ENCODE measurements at places on chromosomes 3 and 15. TPM values are rescaled to one million over a fixed set of nuclear protein-coding genes. Genes with fewer than 3 reads are reported as not detected.

DNA sequence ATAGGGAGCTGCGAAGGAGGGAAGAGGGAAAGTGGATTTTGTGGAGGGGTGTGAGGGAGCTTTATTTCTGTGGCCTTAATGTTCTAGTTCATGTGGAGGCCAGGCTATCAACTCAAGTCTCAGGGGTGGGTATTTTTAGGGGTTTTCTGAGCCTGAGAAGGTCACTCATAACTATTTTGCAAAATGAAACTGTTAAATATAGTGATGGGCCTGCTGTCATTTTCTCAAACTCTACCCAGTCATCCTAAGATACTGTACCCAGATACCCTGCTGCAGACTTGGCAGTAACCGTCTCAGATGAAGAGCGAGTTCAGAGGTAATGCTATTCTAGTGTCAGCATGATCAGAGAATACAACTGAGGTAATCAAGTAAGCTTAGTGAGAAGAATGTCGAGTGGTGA, 545.0 kb upstream of the TBL1XR1 start:
- no peak for DNase-seq

- no peak for DNase-seq
Observed at GRCh38 chr15:38551720-38552648, 12.6 kb downstream of the RASGRP1 start.

GRCh38 chr3:136989781-136990524, 32.2 kb downstream of the IL20RB start:
- DNase-seq = no peak

GRCh38 chr15:20356444-20356910, 185.1 kb downstream of the GOLGA6L6 start:
- peak; percentile 34 for DNase-seq

DNA sequence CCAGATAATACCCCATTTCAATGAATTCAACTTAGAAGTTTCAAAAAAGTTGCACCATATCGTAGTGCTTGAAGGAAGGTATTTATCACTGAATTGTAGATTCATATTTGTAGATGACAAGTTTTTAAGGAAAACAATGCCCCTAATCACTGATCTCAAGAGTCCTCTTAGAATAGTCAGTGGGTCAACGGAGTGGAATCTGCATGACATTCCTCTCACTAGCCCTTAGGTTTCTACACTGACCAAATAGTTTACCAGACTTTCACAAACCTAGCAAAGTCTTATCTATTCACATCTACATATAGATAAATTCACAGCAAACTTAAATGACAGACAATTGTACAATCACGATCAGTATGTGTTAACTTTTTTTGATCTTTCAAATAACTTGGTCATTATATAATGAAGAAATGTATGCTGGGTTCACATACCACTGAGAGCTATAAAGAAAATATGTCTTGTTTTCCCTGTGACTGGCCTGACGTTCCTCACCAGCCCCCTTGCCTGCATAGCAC, 35.7 kb upstream of the PHLDB2 start:
- DNase-seq = no peak

DNA sequence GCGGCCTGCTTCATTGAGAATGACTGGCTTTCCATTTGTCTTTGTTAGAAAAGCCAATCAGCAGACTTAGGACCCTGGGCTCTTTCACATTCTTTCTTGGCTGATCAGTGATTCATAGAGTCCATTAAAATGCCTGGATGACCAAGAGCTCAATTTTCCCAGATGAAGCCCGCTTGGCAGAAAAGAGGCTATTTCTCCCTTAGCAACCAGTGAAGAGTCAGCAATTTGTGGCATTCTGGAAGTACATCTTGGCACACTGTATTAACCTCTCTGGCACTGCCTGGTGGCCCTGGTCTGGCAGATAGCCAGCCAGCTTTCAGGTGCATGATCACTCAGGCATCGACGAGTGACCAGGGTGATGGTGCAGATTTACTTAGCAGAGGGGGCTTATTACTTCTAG, 145.7 kb upstream of the PLAAT1 start:
- no peak for DNase-seq

DNA sequence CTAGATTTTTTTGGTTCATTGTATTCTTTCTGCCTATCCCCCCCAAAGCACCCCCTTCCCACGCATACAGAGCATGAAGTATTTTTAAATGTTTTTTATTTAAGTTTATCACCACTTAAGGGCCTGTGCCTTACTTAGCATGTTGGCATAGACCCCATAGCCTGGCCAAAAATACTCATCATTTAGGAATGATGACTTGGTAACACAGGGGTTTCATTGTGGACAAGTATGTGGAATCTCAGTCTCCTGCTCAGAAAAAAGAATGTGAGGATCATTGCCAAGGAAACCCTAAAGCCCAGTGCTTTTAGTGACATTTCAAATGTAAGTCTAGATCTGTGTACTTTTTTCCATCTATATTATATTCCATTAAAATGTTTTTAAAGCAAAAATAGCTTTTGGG, 146.3 kb downstream of the ALCAM start:
- DNase-seq = no peak

GRCh38 chr15:89416339-89417183, 79.8 kb downstream of the RHCG start:
- DNase-seq = peak; percentile 78

- DNase-seq = no peak
Observed at GRCh38 chr3:147113293-147114044, 292.9 kb downstream of the ZIC4 start.

- no peak for DNase-seq
Observed at GRCh38 chr3:146164071-146164470, 3.1 kb upstream of the PLOD2 start.

DNA sequence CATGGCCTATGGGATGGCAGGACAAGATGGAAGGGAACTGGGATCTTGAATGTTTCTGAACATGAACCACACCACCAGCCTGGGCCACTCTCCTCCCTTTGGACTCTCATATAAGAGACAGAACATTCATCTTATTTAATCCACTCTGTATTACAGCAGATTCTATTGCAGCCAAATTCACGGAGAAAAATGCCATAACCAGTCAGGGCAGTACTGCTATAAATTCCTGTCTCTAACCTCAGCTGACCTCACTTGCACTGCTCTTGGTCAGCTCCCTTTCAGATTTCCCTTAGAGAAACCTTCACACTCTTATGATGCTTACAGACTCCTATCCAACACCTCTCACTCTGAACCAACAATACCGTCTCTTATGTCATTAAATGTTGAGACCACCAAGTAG, 101.4 kb downstream of the RYK start:
- no peak for DNase-seq

GRCh38 chr15:57442335-57442734, 66.0 kb downstream of the CGNL1 start:
- DNase-seq = no peak

DNA sequence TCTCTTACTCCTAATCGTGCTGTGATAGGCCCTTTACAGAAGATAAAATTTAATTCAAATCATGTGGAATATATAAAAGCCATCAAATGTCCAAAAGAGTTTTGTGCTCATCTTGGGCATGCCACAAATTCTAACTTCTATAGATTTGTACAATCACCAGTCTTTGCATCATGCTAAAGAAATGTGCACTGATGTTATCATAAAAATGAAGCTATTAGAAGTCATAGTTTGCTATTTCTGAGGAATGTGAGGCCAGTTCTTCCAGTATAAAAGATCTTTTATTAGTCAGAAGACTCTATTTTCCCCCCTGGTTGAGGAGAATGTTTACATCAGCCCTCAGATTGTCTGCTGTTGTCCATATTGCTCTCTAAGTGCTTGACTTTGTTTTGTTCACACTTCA, 2.1 kb upstream of the ANXA2 start:
- DNase-seq = no peak

DNA sequence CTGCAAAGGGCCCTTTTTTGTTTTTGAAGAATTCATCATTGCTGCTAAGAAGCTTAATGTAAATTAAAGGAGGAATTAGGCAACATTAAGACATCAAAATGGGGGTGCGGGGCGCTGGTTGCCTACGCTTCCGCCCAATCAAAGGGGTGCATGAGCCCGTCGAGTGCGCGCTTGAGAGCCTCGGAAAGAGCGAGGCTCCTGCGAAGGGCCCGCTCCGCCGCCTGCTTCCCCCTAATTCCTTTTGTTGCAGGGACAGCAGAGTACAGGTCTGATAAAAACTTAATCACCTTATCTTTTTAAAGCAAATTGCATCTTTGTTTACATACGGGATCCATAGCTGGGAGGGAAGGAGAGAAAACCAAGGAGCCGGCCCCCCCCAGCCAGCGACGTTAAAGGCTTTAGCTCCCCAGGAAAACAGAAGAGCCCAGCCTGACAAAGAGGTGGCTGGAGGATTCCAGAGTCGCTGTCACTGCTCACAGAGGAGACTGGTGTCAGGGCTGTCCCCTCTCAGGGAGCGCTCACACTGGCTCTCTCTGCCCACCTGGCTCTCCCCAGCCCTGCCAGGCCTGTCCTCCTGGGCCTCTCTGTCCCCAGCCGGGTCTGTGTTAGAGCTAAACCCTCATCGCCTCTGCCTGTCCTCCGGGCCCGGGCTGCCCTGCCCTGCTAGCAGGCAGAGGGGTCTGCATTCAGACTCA, 67.3 kb downstream of the DNAJB8 start:
- no peak for DNase-seq

- DNase-seq = no peak
Observed at GRCh38 chr15:77654975-77655374, 22.3 kb upstream of the LINGO1 start.

- DNase-seq = no peak
Observed at GRCh38 chr3:159174715-159175692, 373.1 kb downstream of the MFSD1 start.

DNA sequence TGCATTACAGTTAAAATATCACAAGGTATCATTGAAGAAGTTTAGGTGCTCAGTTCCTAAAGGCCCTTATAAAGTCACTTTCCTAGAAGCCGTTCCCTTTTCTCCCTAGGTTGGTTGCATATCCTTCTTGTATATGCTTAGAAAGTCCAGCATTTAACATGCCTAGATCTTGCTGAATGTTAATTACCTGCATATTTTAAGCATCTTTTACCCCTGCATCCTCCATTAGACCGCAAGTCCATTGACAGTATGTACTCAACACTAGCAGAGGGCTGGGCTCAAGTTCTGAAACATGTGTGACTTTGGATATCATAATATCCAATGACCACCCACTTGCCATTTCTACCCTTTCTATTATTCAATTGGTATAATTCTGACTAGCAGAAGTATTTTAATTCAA, 336.6 kb downstream of the ROBO2 start:
- no peak for DNase-seq

GRCh38 chr3:64493149-64493548, 194.7 kb downstream of the ADAMTS9 start:
- DNase-seq = no peak

- DNase-seq = peak; percentile 29
Observed at GRCh38 chr3:126867190-126867862, 115.6 kb upstream of the PLXNA1 start.

DNA sequence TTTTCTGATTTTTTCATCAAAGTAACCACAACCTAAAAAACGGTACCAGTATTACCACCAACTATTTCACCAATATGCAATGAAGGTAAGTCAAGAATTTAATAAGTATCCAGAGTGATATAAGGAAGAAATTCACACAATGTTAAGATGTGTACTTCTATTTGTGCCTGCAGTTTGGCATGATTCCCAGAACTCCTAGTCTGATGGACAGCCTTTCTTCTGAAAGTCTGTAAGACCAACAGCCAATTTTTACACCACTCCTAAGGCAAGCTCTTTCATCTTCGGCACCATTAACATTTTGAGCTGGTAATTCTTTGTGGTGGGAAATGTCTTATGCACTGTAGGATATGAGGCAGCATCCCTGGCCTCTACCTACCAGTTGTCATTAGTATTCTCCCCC, 108.3 kb downstream of the VPS13C start:
- DNase-seq = no peak

DNA sequence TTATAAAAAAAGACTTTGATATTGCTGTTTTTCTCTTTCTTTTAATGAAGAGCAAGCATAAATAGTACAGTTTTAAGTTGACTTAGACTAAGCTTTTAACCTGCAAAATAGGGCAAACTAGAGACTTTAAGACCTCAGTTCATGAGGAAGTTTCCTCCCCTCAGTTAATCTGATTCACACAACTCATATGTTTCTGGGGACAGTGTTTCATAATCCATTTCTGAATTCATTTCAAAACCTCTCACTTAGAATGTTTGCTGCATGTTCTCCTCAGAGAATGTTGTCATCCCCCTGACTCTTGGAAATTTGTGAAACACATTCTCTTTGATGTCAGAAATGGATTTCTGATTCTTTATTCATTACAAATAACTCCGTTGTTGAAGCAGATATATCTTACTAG, 79.3 kb upstream of the SKOR1 start:
- DNase-seq = no peak

DNA sequence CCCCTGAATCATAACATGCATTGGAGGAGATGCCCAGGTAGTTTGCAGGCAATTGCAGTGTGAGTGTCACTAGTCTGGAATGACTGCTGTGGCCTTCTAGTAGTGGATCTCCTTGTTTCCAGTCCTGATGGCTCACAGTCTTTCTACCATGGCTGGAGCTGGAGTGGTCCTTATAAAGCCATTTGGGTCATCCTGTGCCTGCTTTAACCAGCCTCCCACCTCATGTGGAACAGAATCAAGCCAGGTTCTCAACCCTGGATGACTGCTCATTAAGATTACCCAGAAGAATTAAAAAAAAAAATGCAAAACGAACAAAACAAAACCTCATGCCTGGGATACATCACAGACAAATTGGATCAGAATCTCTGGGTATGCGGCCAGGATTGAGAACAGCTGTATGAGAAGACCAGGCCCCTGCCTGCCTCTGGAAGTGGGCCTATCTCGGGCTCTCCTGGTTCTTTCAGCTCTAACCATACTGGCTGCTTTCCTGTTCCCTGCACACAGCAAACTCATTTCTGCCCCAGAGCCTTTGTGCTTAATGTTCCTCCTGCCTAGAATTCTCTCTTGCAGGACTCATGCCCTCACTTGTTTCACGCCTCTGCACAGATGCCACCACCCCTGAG, 96.4 kb downstream of the ITPR1 start:
- no peak for DNase-seq

DNA sequence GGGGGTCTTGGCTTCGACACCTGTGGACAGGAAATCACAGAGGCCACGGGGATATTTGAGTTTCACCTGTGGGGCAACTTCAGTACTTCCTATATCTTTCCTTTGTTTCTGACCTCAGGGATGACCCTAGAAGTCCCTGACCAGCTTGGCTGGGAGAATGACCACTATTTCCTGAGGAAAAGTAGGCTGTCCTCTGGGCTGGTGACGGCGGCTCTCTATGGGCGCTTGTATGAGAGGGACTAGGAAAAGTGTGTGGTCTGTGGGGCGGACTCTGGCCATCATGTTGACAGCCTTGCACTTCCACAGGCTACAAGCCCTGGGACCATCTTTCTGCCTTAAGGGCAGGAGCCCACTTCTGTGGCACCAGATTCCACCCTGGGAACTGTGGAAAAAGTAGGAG, 43.7 kb downstream of the BTD start:
- DNase-seq = no peak

- DNase-seq = no peak
Observed at GRCh38 chr3:170383567-170383966, 26.1 kb downstream of the SKIL start.

- no peak for DNase-seq
Observed at GRCh38 chr15:34297059-34297458, 40.5 kb downstream of the SLC12A6 start.

- DNase-seq = no peak
Observed at GRCh38 chr3:35322070-35322469, 317.3 kb upstream of the ARPP21 start.

- DNase-seq = no peak
Observed at GRCh38 chr3:108099679-108100428, 9.0 kb upstream of the CD47 start.

MESP2 gene
- total RNA-seq = not detected

PTPN23 gene
- 50.6 TPM for total RNA-seq

SLC38A3 gene
- total RNA-seq = 2.5 TPM

CLDN18 gene
- not detected for total RNA-seq

SPSB4 gene
- total RNA-seq = 12.9 TPM

GABRA5 gene
- 0.11 TPM for total RNA-seq

CFAP91 gene
- total RNA-seq = 10.9 TPM

HCLS1 gene
- total RNA-seq = 2.9 TPM
